ENCODE measurements at places on chromosomes 1 and 21.

DNA sequence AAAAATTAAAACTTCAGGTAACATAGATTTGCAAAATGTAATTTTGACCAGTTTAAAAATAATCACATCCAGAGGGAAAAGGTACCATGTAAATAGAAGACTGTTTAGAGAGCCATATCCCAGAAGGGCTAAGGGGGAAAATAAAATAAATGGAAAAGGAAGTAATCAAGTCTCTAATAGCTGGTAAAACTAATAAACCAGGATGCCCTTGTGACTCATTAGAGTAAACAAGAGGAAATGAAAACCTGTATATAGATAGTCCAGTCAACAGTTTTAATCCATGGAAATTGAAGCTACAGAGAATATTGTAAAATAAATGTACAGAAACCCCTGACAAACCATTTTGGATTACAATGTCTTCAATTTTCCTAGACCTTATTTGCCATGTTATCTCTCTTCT, 698.0 kb upstream of the RGS18 start:
- no peak for DNase-seq

DNA sequence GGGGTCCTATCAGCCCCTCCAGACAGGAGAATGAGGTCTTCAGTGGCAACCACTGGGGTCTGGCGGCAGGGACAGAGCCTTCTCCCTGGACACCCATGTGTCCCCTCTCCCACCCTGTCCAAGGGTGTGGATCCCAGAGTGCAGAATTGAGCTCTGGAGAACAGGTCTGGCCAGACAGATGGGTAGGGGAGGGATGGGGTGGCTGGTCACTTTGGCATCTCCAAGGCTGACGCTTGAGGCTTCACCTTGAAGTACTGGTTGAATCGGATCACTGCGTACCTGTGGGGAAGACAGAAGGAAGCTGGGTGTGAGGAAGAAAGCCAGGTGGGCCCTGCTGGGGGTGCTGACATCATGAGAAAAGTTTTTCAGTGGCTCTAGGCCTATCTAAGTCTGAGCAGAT, 19.9 kb downstream of the ETNK2 start:
- DNase-seq: no peak

GRCh38 chr1:84884671-84885389, 8.2 kb downstream of the LPAR3 start:
- no peak for DNase-seq

DNA sequence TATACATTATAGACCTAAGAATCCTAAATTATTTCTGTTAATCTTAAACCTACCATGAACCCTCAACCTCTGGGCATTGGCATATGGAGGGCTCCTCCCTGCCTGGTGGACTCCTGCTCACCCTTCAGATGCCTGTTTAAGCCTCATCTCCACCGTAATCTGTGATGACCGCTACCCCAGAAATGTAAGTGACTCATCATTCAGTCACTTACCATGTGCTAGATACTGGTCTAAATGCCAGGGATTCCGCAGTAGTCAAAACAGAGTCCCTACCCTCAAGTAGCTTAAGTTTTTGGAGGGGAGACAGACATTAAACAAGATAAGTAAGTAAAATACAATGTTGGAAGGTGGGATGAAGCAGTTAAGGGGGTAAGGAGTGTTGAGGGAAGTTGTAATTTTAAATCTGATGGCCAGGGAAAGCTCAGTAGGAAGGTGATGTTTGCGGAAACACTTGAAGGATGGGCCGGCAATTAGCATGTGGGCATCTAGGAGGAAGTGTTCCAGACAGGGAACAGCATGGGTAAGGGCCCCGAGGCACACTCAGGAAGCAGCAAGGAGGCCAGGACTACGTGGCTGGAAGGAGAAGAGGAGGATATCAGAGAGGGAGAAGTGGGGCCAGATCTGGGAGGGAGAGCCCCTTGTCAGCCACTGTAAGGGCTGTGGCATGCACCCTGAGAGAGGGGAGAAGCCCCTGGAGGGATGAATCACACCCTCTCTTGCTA, 141.7 kb upstream of the HOOK1 start:
- DNase-seq: no peak

Data from stimulated activated CD4-positive, alpha-beta T cell treated with anti-CD3 and anti-CD28 coated beads, Interleukin-1b, Interleukin-23, amount 100 ng/mL, for 4 hours (primary cell).